ENCODE measurements at places on chromosomes 4 and X.

- DNase-seq = no peak
Observed at GRCh38 chr4:116702949-116703348, 382.4 kb downstream of the TRAM1L1 start.

DNA sequence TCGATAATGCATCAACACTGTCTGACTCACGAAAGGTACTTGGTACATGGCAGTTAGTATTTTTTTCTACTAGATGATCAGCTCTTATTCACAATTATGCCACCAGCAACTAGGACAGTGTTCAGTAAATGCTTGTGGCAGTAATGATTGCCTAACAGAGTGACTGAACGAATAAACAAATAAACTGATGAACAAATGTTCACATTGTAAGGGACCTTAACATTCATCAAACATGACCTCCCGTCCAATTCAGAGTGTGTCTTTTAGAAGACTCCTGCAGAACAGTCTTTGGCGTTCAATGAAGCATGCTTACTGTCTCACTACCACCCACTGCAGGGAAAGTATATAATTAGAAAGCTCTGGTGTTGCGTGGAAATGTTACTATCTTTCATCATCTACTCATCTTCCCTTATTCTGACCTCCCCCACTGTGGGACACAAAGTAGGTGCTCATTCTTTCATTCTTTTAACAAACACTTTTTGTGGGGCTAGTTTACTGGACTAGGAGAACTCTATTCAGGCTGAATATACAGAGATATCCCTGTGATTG lies 319.3 kb downstream of the RAB28 start:
- no peak for DNase-seq

DNA sequence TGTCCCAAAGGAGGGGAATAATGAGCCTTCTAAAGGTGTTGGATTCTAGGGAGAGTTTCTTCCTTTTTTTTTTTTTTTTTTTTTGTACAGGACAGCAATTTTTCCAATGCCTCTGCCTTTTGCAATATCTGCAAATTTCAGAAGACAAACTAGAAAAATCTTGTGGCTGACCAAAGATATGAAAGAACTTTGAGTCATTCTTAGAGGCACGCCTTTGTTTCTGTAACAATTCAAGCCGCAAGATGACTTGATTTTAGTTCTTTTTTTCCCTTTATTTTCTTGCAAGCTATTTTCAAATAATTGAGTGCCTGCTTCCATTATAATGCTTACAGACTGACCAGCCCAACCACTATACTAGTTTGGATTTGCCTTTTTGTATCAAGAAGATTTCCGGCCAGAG lies 47.6 kb upstream of the UXT start:
- no peak for DNase-seq

DNA sequence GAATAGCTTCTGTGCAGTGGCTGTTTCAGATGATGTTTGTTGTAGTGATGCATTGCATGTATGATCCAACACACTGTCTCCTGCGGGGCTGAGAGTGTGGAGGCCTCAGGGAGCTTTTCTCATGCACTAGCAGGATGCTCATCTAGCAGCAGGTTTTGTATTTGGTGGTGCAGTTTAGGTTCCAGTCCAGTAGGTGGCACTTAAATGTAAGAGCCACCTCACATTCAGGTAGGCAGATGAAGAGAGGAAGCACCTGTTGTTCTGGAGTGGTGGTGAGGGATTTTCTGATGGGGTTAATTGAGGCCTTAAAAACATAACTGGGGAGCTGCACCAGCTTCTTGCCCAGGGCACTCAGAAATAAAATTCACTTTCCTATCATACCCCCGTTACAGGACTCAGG lies 300.9 kb downstream of the SPIN4 start:
- DNase-seq = no peak

DNA sequence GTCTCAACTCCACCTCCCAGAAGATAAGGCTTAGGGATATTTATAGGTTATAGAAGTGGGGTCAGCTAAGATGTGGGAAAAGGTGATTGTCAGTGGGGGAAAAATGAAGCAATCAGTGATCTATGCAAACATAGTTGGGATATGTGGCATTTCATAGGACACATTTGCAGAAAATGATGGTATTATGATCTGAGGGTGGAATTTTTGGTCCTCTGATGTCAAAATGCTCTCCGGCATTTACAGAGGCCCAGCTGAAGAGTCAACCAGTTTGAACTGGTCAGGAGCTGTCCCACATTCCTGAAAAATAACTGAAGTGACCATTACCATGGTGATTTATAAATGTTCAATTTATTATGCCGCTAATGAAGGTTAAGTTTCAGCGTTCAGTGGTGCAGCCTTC lies 12.2 kb upstream of the HPGD start:
- no peak for DNase-seq

DNA sequence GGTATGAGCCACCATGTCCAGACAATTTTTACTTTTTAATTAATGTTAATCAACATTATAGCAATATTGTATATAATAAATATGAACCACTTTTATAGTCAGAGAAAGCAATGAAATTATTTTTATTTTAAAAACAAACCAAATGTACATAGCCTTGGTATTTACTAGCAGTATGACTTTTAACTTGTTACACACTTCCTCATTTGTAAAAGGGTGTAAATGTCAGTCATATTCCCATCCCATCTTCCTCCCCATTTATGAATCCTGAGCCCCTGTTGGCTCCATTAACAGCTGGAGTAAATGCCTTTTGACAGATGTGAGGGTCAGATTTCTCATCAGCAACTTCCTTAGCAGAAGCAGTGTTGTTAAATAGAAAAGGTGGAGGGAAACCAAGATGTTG lies 179.6 kb upstream of the SPRY1 start:
- DNase-seq = no peak
